ENCODE measurements at places on chromosomes 3 and 15.

DNA sequence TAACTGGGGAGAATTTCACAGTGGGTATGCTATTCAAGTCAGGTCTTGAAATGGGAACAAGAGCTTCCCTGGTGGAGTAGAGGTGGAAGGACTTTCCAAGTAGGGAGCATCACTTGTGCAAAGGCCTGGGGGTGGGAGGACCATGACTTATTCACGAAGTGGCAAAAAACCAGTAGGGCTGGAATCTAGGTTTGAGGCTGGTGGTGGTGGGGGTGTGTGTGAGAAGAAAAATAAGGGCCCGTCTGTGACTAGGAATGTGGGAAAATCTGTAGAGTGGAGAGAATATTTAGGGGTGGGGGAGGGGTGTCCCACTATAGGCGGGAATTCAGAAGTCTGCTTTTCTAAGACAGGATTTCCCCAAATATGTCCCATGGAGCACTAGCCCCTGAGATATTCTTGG, 271.9 kb upstream of the TBL1XR1 start:
- DNase-seq = no peak

DNA sequence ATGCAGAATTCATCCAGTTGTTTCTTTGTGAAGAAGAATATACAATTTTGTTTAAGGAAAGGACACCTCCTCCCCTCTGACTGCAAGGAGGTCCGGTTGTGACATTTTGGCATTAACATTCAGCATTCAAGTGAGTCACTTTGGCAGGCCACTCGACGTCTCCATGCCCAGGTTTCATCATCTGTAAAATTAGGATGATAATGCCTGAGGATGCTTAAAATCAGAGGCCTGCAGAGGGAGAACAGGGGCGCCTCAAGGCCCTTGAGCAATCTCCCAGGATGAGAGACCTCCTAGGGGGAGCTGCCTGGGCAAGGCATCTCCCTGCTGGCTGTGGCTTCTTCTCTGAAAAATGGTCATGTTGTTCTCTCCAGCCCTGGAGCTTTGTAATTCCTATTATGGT, 236.0 kb downstream of the CACNA2D3 start:
- DNase-seq = no peak

GRCh38 chr15:31216215-31216911, 110.3 kb upstream of the KLF13 start:
- DNase-seq = peak; percentile 15

DNA sequence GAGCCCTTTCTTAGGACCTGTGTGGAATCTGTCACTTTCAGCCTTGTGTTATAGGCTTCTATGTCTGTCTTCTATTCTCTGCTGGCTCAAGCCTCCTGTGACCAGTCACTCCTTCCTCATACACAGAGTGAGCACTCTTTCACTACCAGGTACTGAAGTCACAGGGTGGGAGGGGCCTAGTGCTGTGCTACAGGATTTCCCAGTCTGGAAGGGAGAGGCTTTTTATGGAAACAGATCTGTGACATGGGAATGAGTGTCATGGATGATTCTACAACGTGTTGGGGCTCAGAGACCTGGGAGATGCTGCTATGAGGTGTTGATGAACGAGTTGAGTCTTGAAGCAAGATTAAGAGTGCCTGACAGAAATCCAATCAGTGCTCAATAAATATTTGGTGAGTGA, 100.5 kb downstream of the PDCD6IP start:
- DNase-seq = no peak

DNA sequence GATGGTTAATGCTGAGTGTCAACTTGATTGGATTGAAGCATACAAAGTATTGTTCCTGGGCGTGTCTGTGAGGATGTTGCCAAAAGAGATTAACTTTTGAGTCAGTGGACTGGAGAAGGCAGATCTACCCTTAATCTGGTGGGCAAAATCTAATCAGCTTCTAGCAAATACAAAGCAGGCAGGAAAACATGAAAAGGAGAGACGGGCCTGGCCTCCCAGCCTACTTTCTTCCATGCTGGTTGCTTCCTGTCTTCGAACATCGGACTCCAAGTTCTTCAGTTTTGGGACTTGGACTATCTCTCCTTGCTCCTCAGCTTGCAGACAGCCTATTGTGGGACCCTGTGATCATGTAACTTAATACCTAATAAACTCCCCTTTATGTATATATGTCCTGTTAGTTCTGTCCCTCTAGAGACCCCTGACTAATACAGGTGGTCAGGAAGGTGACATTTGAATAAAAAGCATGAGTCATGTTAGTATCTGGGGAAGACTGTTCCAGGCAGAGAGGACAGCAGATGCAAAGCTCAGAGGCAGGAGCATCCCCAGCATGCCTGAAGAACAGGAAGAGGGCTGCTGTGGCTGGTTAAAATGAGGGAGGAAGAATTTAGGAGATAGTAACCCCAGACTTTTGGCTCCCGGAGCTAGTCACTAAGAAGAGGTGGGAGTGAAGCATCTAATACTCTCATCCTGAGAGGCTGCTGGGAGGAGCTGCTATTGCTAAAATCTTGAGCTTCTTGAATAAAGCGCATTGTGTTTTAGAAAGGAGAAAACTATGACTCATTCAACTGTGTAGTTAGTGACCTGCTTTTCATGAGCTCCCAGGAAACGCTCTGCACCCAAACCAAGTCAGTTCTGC, 207.4 kb upstream of the HES1 start:
- peak; percentile 24 for DNase-seq

DNA sequence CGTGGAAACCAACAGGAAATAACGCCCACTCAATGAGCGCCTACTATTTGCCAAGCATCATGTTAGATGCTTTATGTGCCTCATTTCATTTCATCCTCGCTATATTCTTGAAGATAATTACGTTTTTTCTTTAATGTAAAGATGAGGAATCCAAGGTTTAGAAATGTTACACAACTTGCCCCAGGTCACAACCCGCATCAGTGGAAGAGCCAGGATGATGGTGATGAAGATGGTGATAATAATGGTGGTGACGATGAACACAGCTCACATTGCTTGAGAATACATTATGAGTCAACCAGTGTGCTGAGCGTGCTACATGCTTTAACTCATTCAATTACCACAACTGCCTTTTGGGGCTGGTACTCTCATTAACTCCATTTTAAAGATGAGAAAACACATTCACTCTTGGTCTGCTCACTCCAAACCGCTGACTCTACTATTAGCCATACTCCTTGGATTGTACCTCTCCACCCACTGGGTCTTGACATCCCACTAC, 21.5 kb upstream of the MYO1E start:
- no peak for DNase-seq

GRCh38 chr3:57001356-57001755, 59.1 kb upstream of the SPATA12 start:
- DNase-seq = no peak

- DNase-seq = no peak
These were observed 24.2 kb upstream of the ZPLD1 start for GRCh38 chr3:102410616-102411015.

GRCh38 chr3:72395776-72396311, 452.4 kb downstream of the SHQ1 start:
- no peak for DNase-seq

DNA sequence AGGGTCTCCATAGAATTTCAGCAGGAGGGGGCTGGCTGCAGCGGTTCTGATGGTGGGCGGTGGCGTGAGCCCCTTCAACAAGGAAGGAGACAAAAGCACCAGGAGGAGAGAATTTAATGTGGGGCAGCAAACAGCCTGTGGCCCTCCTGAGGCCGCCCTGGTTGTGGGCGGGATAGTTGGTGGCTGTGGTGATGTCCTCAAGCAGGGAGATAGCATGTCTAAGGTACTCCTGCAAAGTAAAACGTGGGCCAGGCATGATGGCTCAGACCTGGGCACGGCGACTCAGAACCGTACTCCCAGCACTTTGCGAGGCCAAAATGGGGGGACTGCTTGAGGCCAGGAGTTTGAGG, 94.0 kb downstream of the LRRK1 start:
- DNase-seq = no peak

GRCh38 chr15:33963831-33964664, 4.2 kb upstream of the CHRM5 start:
- no peak for DNase-seq

- no peak for DNase-seq
These were observed 76.8 kb upstream of the CHRNA7 start for GRCh38 chr15:31953478-31953877.

DNA sequence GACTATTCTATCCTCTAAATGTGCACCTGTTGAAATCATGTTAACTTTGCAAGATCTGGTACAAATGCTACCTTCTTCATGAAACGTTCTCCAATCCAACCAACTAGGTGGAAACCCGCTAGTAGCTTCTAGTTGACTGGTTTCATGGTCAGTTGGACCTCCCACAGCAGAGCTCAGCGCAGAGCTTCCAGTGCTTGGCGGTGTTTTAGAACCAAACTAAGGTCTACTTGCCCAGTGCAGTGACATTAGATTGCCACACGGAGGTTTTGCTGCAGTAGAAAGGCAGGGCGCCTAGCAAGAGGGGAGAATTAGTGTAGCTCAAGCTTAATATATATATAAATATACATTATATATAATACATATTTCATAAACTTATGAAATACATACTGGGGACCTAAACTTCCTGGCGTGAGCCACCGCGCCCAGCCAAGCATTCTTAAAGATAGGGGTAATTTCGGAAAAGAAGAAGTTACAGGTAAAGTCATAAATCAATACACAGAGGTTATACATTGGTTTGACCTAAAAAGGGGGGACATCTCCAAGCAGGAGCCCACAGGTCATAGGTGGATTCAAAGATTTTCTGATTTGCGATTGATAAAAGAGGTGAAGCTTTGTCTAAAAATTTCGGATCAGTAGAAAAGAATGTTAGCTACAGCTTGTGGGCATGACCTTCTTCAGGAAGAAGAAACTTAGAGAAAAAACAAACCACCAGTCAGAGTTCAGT, 2.1 kb upstream of the OXSR1 start:
- DNase-seq = no peak

DNA sequence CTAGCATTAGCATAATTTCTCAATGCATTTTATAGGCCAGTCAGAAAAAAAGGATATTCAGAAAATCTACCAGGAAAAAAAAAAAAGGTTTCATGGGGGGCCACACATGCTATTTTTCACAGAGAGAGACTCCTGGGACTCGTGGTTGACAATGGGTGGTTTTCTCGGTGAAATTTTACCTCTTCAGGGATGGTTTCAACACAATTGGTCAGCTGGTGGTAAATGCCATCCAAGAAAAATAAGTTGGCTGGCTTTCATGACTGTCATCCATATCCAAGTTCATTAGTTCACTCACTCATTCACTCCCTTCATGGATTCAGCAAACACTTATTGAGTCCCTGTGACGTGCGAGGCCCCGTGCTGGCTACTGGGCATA, 217.3 kb downstream of the SHQ1 start:
- no peak for DNase-seq

GRCh38 chr15:57881361-57881760, 174.8 kb downstream of the POLR2M start:
- no peak for DNase-seq

DNA sequence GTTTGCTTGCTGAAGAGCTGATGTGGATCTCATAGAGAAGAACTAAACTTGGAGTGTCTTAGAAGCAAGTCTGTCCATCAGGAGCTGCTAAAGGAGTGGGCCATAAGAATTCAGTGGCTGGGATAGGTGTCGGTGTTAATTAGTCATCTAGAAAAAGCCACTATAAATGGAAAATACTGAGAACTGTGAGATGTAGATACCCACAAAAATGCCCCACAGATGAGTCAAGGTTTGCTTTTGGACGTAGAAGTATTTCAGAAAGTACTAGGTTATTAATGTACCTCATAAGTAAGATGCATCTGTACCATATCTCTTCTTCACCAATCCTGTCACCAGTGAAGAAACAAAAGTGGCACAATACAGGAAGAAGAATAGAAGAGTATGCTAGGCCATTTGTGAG, 530.9 kb upstream of the TGFBR2 start:
- no peak for DNase-seq

DNA sequence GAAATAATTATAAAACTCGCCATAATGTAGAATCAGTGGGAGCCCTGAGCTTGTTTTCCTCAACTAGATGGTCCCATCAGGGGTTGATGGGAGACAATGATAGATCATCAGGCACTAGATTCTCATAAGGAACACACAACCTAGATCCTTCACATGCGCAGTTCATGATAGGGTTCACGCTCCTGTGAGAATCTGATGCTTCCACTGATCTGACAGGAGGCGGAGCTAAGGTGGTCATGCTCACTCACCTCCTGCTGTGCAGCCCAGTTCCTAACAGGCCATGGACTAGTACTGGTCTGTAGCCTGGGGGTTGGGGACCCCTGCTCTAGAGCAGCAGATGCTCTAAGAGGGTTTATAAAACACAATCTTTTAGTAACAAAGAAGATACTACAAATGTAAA, 183.6 kb downstream of the ANXA2 start:
- DNase-seq = no peak

DNA sequence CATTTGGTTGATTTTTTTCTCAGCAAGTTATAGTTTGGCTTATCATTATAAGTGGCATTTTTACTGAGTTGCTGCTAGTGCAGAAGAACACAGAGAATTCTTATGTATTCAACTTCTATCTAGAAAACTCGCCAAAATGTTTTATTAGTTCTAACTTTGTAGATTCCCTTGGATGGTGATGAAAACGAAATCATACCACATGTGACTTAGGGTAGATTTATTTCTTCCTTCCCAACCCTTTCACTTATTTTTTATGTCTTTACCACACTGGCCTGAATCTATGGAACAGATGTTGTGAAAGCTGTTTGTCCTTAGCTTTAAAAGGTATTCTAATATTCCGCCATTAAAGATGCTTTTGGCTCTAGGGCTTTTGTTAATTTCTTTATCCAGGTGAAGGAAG, 503.3 kb upstream of the CFAP20DC start:
- no peak for DNase-seq

GRCh38 chr15:68646156-68646555, 67.4 kb downstream of the CORO2B start:
- no peak for DNase-seq

GRCh38 chr3:183381179-183381578, 47.2 kb downstream of the MCF2L2 start:
- DNase-seq = no peak

DNA sequence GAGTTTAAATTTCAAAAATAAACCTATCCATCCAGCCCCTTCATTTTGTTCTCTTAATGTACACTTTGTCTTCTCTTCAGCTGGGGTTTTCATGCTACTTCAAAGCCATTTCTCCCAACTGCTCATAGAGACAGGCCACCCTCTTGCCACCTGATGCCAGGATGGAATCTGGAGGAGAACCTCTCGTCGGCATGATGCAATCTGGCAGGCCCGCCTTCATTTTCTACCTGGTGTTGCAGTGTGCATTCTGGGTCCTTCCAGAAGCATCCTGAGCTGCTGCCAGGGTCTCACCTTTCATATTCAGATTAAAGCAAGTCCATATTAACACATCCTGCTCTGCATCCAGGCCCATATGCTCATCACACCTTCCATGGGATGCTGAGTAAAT, 60.8 kb downstream of the CTNNB1 start:
- no peak for DNase-seq

- no peak for DNase-seq
These were observed 277.7 kb upstream of the KCNH8 start for GRCh38 chr3:18870642-18871041.

DNA sequence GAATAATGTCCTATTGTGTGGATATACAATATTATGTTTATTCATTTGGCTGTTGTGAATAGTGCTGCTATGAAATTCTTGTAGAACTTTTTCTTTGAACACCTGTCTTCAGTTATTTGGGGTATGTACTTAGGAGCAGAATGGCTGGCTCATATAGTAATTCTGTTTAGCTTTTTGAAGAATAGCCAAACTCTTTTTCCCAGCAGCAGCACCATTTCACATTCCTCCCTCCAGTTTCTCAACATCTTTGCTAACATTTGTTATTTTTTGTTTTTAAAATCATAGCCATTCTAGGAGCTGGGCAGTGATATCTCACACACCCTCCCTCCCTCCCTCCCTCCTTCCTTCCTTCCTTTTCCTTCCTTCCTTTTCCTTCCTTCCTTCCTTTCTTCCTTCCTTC, 39.7 kb downstream of the LSM3 start:
- DNase-seq = no peak

GRCh38 chr3:5694266-5694665, 506.8 kb downstream of the EDEM1 start:
- DNase-seq = no peak
